Activated naive CD8-positive, alpha-beta T cell treated with anti-CD3 and anti-CD28 coated beads, Interleukin-2, amount 50 U/mL, for 24 hours (primary cell): ENCODE measurements at places on chromosomes 6 and 20.

DNA sequence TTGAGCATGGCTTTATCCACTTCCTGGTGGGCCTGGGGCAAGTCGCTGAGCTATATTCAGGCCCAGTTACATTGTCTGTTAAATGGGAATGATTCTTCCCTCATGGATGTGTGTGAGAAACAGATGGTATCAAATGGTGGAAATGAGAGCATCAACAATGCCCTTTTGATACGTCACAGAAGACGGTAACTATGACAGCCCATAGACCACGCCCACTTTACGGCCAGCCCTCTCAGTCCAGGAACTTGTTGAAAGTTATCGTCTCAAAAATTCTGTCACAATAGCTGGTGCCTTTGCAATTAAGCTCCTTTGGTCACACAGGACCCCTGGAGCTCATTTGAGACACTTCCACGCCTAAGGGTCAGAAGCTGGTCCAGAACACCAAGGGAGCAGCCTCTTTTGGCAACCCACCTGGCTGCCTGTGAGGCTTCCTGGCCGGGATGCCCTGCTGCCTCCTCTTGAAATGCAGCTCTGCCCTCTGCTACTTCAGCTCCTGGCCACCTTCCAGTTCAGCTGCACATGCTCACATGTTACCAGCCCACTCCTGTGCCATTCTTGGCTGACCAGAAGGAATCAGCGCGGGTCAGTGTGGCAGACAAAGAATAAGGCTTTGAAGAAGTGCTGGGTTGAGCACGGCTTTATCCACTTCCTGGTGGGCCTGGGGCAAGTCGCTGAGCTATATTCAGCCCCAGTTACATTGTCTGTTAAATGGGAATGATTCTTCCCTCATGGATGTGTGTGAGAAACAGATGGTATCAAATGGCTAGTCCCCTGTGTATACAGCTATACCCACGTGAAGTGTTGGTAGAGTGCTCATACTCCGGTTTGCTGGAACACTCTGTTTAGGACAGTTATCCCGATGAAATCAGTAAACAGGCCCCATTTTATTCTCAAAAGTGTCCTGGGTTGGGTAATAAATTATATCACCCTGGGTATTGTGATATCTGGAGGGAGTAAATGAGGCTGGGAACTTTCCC lies 199.2 kb upstream of the SUPT3H start:
- DNase-seq = no peak

DNA sequence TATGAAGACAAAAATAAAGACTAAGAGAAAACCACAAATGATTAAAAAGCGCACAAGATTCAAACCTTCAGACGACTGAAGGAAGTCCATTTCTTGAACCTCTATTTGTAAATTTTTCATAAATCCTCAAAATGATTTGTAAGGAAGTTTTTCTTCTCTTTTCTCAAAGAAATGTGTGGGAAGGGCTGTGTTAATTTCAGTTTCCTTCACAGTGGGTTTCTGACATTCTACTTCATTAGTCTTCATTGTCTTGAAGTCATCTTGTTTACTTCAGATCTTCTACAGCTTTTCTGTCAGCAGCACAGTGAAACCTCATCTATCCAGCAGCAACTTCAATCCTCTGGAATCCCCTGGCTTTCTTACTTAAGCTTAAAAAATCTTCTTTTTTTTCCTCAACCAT lies 87.6 kb upstream of the MYLIP start:
- no peak for DNase-seq

- DNase-seq = no peak
Measured at GRCh38 chr6:55069132-55069781, 105.1 kb upstream of the HCRTR2 start.

GRCh38 chr6:75090576-75090975 lies 115.3 kb downstream of the COL12A1 start:
- no peak for DNase-seq

DNA sequence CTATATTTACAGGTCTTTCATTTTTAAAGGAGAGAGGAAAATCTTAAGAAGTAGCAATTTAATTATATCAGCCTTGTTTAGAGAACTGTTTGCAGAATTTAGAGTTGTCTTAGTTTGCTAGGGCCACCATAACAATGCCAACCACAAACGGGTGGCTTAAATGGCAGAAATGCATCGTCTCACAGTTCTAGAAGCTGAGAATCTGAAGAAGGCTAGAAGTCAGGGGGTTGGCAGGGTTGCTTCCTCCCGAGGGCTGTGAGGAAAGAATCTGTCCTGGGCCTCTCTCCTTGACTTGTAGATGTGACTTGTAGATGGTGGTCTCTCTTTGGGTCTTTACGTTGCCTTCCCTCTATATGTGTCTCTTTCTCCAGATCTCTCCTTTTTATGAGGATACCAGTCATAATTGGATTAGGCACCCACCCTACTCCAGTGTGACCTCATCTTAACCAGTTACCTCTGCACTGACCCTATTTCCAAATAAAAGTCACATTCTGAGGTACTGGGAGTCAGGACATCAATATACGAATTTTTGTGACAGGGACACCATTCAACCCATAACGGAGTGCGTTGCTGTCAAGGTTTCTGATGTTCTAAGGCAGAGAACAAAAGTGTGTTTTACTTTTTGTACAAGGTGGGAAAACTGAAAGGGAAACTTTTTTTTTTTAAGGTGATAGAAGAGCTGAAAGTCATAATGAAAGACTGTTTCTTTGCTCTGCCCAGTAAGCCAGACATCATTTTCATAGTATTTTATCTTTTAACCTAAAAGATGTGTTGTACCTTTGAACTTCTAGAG lies 84.4 kb downstream of the SAMD3 start:
- no peak for DNase-seq

DNA sequence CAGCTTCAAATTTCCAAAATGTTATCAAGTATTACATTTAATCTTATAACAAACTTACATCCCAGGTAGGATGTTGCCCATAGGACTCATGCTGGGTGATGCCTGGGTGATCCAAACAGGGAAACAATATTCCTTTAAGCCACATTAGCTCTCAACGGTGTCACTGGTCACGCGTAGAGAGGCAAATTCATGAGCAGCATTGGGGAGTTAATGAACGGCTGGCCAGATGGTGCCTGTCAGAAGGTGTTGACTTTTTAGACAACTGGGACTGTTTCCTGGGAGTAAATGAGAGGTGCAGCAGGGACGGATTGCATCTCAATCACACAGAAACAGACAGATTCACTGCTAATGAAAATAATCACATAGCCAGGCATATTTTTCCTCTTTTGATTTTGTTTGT lies 83.3 kb upstream of the ID4 start:
- no peak for DNase-seq

GRCh38 chr6:125957845-125958244 lies 1.3 kb downstream of the HINT3 start:
- no peak for DNase-seq

GRCh38 chr20:62856931-62857619 lies 4.5 kb downstream of the TCFL5 start:
- no peak for DNase-seq

DNA sequence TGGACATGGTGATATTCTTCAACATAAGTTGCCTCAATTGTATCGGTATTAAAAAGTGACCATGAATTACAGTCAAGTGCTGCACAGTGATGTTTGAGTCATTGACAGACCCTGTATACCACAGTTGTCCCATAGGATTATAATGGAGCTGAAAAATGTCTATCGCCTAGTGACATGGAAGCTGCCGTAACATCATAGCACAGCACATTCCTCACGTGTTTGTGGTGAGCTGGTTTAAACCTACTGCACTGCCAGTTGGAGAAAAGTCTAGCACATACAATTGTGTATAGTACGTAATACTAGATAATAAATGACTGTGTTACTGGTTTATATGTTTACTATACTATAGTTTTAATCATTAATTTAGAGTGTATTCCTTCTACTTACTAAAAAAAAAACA lies 150.2 kb downstream of the CDH26 start:
- no peak for DNase-seq

- DNase-seq = no peak
Measured at GRCh38 chr6:30206152-30206551, 7.1 kb downstream of the TRIM26 start.

DNA sequence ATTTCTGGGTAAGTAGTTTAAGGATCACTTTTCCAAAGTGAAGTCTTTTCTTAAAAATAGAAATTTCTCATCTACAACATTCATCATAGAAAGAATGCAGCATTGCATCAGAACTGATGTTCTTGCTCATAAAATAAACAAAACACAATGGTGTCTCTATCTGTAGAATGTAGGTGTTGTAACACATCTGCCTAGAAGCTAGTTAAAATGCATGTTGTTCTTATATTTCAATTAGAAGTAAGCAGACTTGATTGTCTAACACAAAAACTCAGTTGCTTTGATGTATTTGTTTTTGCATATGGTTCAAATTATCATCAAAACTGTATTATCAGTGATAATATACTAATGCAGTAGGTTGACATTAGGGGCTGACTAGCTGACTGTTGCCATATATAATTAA lies 654.7 kb upstream of the FLRT3 start:
- DNase-seq = no peak

- DNase-seq = no peak
Measured at GRCh38 chr6:24614043-24614420, 32.0 kb downstream of the KIAA0319 start.

GRCh38 chr6:46626228-46626909 lies 26.2 kb downstream of the CYP39A1 start:
- no peak for DNase-seq

DNA sequence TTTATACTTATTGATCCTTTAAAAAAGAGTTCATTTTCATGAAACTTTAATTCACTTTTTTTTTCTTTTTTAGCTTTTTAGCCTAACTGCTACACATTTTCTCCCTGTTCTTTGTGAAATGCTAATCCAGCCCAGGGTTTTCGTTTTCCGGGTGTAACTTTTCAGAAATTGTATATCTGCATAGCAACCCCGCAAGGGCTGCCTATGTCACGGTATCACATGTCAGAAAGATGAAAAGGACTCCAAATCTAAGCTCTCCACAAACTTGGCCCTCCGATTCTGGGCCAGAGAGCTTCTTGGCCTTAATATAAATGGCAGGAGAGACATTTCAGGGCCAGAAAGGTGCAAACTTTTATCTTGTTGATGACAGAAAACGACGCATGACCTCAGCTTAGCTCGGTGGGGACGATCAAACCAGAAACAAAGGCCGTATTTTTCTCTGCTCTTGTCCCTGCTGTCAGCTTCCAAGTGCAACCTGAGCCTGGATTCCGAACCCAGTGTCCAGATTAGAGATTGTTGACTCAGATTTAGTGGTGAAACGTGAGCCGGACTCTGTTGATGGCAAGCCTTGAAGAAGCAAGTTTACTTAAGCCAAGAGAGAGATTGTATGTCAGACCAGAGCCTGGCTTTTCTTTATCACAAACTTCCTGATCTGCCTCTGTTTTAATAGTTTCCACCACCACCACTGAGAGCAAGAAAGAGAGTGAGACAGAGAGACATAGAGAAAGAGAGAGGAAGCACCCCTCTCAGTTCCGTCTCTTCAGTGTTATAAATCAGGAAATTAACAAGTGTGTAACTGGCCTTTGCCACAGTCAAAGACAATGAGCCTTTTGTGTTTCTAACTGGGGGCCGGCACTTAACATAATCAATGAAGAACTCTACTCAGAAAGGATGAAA lies 157.8 kb downstream of the SCML4 start:
- no peak for DNase-seq

- DNase-seq = no peak
Measured at GRCh38 chr6:20952699-20953474, 418.6 kb downstream of the CDKAL1 start.

- DNase-seq = no peak
Measured at GRCh38 chr6:163679753-163680152, 265.2 kb downstream of the QKI start.

DNA sequence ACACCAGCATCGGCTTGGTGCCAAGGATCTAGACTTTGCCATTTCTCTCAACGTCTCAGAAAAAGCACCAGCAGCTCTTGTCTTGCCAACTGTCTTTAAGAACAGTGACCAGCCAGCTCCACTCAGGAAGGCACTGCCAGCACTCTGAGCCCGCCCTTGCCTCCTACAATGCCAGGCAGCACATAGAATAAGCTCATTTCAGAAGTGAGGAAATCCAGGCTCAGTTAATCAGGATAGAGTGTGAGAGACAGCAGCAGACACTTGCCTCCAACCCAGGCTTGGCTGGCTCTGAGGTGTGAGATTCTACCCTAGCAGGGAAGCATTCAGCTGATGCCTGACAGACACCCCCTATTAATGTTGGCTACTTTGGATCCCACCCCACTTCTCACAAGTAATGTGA lies 4.3 kb upstream of the SYNDIG1 start:
- DNase-seq = no peak

GRCh38 chr6:38134704-38135088 lies 315.2 kb downstream of the ZFAND3 start:
- no peak for DNase-seq

DNA sequence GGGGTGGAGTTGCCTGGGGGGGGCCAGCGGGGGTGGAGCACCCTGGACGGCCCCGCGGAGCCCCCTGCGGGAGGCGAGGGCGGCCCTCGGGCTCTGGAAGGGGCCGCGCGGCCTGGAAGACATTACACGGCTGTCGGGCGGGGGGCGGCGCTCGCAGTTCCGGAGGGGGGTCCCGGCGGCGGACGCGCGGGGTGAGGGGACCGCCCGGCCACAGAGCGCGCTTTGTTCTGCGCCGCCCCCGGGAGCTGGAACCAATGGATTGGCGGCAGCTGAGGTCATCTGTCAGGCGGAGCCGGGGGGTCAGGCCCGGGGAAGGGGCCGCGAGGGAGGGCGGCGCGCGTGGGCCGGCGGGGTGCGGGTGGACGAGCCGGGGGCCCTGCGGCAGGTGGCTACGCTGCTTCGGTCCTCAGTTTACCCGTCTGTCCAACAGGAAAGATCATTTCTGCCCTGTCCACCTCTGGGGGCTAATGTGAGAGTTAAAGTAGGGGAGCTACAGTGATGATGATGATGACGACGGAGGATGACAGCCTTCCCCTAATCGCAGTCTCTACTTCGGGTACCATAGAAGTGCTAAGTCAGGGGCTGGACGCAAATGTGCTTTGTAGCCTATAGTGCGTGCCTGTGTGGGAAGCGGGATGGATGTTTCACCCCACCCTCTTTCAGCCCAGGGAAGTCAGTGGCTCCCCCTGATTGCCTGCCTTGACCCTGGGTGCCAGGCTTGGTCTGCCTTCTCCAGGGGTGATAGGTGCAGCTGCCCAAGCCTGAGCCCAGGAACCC lies 10.4 kb downstream of the SRXN1 start:
- no peak for DNase-seq

GRCh38 chr6:95658886-95659285 lies 81.6 kb downstream of the MANEA start:
- no peak for DNase-seq

DNA sequence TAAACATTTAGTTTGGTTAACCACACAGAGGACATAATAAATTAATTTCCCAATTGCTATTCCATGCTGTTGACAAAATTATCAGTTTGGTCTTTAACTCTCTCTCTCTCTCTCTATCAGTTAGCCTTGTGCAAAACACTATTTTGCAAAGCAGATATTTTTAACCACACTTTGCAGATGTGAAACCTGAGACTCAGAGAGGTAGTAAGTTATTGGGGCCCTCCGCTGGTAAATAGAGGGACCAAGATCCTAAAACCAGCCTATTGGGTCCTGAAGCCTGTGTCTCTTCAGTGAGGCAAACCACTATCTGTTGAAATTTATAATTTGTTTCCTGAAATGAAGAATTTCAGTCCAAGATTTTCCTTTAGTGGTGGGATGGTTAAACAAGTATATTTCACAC lies 231.0 kb downstream of the SOD2 start:
- DNase-seq = no peak

- no peak for DNase-seq
Measured at GRCh38 chr20:46962452-46963195, 68.0 kb downstream of the EYA2 start.

- DNase-seq = no peak
Measured at GRCh38 chr6:23526526-23526925, 599.5 kb upstream of the NRSN1 start.

GRCh38 chr6:147022041-147022440 lies 182.2 kb upstream of the STXBP5 start:
- DNase-seq = no peak
